GM23338 (cell line): ENCODE measurements at places on chromosomes 6 and 20.
A peak's percentile ranks its signal among the peaks of the same experiment; 100 is the strongest.

DNA sequence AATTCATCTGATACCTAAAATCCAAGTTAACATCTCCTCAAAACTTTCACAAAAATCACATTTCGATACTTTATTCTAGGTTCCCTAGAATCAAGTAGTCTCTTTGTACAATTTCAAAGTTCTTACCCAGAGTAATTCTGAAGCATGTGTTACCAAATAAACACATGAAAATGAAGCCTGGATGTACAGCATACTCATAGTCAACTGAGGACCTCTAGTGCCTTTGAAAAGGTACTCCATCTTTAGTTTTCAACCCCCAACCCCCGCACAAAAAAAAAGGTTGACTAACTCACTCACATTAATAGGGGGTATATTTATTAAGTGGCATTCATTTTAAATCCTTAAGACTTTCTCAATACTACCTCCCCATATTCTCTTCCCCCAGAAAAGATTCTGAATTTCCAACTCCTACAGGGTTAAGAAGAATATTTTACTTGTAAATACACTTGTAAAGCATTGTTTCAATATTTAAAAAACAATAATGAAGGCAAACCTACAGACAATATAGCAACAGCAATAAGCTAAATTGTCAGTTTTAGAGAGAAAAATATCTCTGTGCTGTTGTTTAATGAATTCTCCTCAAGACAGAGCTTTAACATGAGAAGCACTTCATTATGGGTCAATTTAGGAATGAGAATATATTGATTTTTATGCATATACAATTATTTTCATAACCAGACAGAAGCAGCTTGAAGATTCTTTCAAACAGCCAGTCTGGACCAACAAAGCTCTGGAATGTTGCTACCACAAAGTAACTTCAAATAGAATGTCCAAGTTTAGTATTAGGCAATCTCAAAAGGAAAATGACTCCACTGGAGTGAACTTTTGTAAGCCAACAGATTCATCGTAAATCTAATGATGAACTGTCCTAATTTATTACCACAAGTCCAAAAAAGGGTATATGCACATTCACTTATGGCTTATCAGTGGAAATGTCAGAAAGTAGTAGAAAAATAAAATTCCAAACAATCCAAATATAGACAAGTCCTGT, 3.3 kb downstream of the PLN start:
- peak; percentile 67 for DNase-seq

- DNase-seq: peak; percentile 78
Observed at GRCh38 chr20:4519534-4519933, 202.2 kb upstream of the PRND start.

DNA sequence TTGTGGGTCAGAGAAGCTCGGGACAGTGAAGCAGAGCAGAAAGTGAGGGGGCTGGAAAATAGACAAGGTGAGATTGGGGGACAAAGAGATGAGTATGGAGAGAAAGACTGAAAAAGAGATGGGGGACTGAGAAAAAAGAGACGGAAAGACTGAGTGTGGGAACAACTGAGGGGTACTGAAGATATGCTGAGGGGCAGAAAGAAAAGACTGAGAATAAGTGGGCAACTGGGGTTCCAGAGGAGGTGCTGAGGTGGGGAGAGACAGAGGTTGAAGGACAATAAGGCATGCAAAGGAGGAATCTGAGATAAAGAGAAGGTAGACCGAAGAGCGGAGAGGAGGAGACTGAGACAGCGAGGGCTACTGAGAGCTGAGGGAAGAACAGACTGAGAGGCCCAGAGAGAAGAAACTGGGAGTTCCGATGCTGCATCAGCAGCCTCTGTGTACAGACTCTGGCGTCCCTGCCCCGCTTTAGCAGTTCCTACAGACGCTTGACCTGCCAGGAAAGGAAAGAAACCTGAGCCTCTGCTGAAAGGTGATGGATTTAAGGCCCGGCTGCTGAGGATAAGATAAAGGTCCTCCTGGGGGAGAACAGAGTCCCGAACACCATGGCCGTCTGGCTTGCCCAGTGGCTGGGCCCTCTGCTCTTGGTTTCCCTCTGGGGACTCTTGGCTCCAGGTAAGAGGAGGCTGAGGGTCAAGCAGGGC, at the start of gene PRSS16:
Gene PRSS16, plus strand, starts transcription at position 569 of the 704 bp plus-strand sequence. Its CDS starts 37 bp downstream, at position 606.
- no peak for DNase-seq

DNA sequence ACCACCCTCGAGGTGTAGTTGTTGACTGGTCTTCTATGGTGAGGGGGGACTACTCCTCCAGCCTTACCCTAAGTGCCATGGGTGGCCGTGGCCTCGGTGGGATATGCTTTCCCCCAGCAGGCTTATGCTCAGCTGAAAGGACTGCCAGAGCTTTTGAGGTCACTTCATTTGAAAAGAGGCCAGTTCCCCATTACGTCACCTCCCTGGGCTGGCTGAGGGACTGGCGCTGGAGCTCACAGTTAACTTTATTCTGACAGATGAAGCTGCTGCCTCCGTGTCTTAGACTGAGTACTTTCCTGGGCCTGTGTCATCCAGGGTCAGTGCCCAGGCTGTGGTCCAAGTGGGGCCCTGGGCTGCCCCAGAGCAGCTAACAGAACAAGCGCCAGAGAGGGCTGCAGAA, 42.8 kb upstream of the PCMTD2 start:
- DNase-seq: no peak

GRCh38 chr6:70221025-70221714, 81.7 kb downstream of the COL9A1 start:
- peak; percentile 71 for DNase-seq

DNA sequence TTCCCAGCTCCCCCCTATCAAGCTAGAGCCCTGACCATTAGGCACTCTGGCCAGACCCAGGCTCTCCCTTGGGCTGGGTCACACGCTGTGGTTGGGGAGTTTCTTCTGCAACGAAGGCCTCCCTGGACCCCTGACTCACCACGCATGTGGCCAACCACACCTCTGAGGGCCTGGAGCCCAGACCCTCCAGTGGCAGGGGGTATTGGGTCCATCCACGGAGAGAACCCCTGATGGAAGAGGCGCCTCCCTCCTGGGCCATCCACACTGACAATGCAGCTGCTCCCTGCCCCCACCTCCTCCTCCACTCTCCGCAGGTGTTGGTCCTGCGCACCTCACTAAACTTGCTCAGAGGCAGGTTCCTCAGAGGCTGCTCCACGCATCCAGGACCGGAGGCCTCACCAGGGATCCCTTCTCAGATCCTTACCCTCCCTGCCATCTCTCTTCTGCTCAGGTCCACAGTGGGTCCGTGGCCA, 125.4 kb downstream of the RNASET2 start:
- no peak for DNase-seq

DNA sequence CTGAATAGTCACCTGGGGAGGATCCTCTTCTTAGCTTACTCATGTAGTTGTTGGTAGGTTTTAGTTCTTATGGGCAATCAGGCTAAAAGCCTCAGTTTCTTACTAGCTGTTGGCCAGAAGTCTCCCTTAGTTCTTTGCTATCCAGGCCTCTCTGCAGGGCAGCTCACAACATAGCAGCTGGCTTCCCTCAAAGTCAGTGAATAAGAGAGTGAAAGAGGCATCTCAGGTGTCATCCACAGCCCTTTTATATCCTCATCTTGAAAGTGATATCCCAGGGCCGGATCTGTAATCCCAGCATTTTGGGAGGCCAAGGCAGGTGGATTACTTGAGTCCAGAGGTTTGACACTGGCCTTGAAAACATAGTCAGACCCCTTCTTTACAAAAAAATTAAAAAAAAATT, 42.1 kb upstream of the FOXA2 start:
- DNase-seq: peak; percentile 10
